Panc1 (cell line): ENCODE measurements at places on chromosomes 5 and 9.

DNA sequence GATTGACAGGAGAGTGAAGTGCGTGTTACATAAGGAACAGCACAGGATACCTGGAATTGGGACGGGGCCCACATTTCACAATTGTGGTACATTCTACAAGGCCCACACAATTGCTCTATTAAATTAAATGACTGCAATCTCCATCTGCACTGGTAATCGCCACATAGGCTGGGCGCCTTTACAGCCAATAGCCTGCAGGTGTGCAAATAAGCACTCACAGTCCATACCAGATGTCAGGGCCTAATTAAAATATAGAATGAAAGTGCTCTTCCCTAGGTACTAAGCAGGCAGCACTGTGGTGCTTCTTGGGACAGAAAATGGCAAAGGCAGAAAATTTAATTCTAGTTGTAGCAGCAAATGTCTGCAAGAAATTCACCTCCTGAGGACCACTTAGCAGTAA lies 82.7 kb downstream of the ATP10B start:
- no peaks in the 10 kb centered on the region for H3K36me3 ChIP-seq
- DNase-seq, result no peak
- H3K4me3 ChIP-seq, result no peak overlapping the region
- no peak overlapping the region for H3K27ac ChIP-seq

- H3K27me3 ChIP-seq, result peaks cover 4% of the 10 kb centered on the region; the same call in 1 of the 2 replicates
- peak; percentile 62 for DNase-seq
- H3K4me1 ChIP-seq, result peaks cover 3% of the 10 kb centered on the region; the same call in 1 of the 2 replicates
Measured at GRCh38 chr5:77143998-77144836, 57.1 kb upstream of the ZBED3 start.

- DNase-seq, result no peak
- no peak overlapping the region for H3K4me3 ChIP-seq
- no peaks in the 10 kb centered on the region for H3K4me1 ChIP-seq
Measured at GRCh38 chr9:75063556-75064305, 24.2 kb downstream of the NMRK1 start.

GRCh38 chr5:88658886-88659285 lies 224.1 kb downstream of the MEF2C start:
- H3K27ac ChIP-seq, result no peak overlapping the region
- H3K4me3 ChIP-seq, result no peak overlapping the region
- peaks cover 20% of the 10 kb centered on the region; the same call in 1 of the 2 replicates for H3K4me1 ChIP-seq
- no peak for DNase-seq
- no peaks in the 10 kb centered on the region for H3K36me3 ChIP-seq

GRCh38 chr9:36140086-36141084 lies 3.9 kb downstream of the GLIPR2 start:
- no peak overlapping the region for H3K4me3 ChIP-seq
- peaks cover 10% of the 10 kb centered on the region for H3K27me3 ChIP-seq
- H3K4me1 ChIP-seq, result peaks cover 10% of the 10 kb centered on the region
- no peak overlapping the region for H3K27ac ChIP-seq

- no peak for DNase-seq
- H3K27ac ChIP-seq, result no peak overlapping the region
- no peaks in the 10 kb centered on the region for H3K27me3 ChIP-seq
- H3K36me3 ChIP-seq, result no peaks in the 10 kb centered on the region
- no peak overlapping the region for H3K4me3 ChIP-seq
Measured at GRCh38 chr9:88917375-88917774, 73.9 kb upstream of the S1PR3 start.
